Activated CD4-positive, alpha-beta T cell treated with anti-CD3 and anti-CD28 coated beads, Interleukin-2, amount 50 U/mL, for 16 hours (primary cell): ENCODE measurements at places on chromosomes 1 and 21.

DNA sequence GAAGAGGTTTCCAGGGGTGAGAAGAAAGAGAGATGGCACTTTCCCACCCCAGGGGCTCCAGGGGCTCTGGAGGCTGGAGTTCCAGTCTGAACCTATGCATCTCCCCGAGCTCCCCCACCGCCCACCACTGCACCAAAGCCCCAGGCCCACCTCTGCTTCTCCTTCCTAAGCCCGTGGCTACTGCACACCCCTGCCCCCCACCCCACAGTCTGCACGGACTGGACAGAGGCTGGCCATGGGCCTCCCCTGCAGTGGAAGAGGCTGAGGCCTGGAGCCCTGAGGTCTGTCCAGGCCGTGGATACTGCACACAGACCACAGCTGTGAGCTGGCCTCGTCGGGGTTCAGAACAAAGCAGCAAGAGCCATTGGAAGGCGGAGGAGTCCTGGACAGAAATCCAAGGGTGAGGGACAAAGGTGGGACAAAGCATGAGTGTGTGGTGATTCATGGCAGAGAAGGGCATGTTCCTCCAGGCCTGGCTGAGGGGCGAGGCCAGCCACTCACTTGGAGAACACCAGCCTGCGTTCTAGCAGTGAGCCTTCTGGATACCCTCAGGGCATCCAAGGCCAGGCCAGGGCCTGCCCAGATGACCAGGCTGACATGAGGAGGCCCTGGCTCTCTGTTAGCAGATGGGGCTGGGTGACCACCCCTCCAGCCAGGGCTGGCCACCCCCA is 244.8 kb upstream of the VAMP3 start:
- no peak for DNase-seq

GRCh38 chr1:84687714-84688462 is 2.4 kb downstream of the SSX2IP start:
- DNase-seq, result no peak

DNA sequence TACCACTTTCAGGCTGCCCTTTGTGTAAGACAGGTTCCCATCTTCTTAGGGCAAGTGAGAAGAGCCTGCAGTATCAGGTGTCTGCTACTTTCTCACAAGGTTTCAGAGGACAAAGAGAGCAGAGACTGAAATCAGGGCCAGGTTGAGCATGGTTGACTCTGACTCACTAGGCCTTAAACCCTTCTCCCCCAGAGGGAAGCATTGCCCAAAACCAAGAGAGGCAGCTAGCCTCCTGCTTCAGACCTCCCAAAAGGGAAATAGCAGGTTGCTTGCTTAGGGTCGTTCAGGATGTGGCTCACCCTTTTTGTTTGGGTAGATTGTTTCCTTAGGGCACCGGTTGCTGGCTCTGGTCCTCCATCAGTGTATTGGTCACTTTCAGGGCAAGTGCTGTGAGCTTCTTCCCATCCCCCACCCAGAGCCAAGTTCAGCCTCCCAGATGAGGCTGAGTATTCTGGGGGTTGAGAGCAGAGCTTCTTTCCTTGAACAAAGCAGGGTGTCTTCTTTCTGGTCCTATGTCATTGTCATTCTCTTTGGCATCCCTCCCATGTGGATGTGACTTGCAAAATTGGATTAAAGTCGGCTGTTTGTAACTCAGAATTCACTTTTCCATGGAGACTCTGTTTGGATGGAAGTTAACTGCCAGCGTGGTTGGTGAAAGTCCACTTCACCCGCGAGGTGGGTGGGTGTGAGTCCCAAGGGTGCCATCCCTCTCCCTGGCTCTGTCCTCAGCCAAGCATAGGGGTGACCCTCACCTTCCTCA is 55.5 kb upstream of the GALNT2 start:
- DNase-seq, result no peak

DNA sequence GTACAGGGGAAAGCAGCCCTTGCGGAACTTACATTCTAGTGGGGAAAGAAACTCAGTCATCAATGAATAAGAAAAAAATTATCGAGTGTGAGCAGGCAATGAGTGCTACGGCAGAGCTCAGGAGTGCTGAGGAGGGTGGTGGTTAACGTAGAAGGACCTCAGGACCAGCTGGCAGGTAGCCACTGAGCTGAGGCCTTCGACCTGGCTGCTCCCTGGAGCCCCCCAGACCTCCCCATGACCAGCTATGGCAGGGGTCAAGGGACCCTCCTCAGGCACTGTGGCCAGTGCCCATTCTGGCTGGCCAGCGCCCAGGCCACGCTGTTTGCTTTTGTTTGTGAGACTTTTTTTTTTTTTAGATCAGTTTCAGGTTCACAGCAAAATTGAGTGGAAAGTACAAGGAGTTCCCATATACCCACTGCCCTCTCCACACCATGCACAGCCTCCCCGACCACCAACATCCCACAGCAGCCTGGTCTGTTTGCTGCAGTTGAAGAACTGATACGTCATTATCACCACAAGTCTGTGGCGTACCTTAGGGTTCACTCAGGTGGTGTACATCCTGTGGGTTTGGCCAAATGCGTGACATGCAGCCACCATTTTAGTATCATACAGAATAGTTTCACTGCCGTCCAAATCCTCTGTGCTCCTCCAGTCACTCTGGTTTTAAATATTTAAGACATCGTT is 11.8 kb upstream of the TTC22 start:
- DNase-seq, result no peak

- DNase-seq, result no peak
Observed at GRCh38 chr1:116289193-116289592, 83.9 kb upstream of the ATP1A1 start.

DNA sequence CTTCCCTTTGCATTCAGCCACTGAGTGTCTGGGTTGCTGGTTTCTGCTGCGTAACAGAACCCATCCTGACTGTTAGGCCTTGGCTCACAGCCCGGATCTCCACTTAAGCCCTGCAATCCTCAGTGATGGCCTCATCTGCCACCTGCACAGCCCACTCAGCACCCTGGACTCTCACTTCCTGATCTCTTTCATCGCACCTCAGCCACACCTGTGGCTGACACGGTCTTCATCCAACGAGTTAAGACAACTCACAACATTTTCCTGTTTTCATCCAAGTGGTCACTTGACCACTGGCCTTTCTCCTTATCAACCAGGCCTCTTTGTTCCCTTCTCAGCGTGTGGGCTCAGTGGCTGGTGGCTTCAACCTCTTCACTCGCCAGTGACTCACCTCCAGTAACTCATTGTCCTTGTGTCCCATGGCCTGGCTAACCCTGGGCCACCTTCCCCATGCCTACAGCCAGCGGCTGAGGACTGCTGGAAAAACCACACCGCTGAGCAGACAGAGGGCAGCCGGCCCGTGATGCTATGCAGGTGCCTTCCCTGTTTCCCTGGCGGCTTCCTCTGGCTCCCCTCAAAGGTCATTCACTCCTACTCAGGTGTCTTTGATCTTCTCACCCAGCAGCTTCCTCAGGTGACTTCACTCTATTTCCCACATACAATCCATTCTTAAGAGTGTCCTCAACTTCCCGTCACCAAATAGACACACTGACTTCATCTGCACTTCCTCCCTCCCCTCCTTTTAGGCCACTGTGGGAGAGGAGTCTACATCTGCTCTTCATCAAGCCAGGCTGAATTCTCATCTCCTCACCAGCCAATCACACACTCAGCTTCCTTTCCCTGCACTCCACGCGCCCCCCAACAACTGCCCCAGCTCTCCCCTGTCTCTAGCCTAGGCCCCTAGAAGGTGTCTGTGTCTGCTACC is 19.9 kb upstream of the EDN2 start:
- DNase-seq, result no peak

DNA sequence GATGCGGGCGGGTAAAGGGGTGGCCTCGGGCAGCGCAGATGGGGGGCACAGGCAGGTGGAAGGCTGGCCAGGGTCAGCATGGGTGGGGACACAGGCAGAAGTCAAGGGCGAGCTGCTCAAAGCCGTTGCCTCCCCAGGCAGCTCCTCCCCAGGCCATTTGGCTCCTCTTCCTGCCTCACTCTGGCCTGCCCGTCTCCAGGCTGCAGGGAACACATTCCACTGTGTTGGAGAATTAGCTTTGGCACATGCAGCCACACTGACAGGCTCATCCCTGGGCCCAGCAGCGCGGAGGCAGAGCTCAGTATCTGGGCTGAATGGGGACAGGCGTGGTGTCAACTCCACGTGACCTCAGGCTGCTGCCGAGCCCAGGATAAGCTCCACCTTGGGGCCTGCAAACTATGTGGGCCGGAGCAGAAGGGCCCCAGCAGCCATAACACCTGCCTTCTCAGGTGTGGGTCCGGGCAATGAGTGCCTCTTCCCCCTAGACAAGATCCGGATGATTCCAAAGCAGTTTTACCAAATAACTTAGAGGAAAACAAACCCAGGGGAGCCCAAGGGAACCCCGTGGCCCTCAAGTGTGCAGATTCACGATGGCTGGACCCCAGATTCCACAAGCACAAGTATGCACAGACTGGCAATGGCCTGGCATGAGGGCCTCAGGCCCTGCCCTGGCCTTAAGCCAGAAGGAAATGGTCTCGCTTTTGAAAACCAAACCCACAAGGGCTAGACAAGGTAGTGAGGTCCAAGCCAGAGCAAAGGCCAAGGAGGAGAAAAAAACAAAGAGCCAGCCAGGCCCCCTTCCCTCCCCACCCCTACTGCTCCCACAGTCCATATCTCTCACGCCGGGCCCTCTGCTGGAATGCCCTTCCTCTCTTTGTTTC is 40.2 kb downstream of the HSPG2 start:
- no peak for DNase-seq

GRCh38 chr1:71031426-71031825 is 16.2 kb downstream of the PTGER3 start:
- no peak for DNase-seq

- peak; percentile 10 for DNase-seq
Observed at GRCh38 chr1:110548381-110548780, 29.4 kb upstream of the KCNA10 start.

- DNase-seq, result no peak
Observed at GRCh38 chr1:226659641-226660040, 79.4 kb downstream of the ITPKB start.

GRCh38 chr21:40706176-40706575 is 140.8 kb downstream of the DSCAM start:
- DNase-seq, result no peak

DNA sequence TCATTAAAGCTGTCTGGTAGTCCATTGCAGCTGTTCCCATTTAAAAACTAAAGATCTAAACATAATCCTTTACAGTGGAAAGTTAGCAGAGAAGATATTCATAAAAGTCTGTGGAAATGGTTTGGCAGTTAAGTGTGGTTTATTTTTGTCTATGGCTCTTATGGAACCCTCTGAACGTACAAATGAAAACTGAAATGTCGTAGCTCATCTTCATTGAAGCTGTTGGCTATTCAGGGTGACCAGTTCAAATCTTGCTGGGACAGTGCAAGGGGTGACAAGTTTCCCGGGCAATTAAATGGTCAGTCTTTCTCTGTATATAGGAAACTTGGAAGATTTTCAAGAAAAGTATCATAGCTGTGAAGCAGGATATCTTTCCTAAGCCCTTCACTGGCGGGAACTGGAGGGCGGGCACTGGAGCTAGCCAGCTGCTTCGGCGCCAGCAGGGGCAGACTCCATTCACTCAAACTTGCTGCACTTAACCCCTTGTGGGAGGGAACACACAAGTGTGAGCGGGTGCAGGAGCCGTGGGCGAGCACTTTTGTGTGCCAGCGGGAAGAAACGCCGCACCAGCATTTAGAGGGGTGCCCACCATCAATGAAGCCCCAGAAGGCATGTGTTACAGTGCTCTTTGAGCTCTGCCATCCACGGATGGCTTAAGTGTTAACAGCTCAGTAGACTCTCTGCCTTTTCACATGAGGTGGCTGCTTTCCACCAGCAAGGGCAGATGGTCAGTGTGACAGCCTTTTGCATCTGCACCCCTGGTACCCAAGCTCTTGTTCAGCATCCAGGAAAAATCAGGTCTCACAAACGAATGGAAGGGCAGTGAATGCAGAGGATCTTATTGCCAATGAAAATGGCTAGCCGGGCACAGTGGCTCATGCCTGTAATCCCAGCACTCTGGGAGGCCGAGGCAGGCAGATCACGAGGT is 232.1 kb upstream of the KAZN start:
- DNase-seq, result no peak

DNA sequence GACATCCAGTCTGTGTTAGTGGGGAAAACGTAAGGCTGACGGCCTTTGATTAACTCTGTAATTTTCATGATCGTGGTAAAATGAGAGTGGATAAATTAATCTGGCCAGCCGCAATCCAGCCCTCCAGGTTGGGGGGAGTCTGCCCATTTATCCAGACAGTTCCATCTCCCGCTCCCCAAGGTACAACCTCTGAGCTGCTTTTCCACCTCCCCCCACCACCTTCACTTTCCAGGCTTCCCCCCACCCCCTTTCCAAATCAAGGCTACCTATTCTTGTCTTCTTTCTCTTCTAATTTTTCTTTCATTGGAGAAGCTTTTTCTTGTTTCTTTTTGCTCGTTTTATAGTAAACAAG is 6.0 kb downstream of the MIER1 start:
- no peak for DNase-seq

DNA sequence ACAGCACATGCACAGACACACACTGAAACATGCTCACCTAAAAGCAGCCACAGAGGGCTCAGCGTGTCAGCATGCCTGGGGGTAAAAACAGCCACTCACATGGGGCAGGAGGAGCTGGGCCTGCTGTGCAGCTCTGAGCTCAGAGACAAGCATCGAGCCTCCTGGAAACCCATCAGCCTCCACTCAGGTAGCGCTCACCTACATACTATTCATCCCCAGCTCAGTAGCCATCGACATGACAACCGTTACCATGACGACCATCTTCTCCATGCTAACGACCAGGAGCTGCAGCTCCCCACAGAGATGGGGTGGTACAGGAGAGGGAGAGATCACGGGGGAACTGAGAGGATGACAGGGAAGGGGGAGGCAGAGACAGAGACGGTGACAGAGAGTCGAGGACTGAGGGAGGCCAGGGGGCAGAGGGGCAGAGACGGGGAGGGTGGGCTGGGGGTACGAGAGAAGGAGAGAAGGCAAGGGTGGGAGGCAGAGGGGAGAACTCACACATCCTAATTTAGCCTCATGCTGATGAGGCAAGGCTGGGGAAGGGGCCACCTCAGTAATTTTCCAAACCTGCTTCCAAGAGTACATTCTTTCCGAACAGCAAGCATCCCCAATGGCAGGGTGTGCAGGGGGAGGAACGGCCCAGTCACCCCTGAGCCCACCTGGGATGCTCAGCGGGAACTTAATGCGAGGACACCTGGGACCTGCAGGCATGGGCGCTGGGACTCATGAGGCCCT is 28.4 kb downstream of the SDC3 start:
- DNase-seq, result no peak

DNA sequence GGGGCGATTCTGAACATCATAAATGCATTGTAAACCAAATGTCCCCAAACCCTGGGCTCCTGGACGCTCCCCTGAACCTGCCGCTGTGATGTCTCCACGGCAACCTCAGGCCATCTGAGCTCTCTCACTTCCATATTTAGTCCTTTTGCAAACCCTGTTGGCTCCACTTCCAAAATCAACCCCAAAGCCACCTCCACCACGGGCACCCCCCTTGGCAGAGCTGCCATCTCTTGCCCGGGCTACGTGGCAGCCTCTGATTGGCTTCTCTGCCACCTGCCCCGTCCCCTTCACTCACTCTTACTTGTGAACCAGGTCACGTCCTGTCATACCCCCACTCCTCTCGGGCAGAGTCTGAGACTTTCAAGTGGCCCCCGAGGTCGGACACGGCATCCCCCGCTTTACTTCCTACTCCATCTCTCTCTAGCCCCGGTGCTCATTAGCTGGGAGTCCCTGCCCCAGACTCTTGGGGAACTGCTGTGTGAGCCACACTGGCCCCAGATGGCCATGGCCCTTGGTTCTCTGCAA is 15.8 kb downstream of the PRXL2B start:
- no peak for DNase-seq

- no peak for DNase-seq
Observed at GRCh38 chr1:101745551-101746270, 251.0 kb downstream of the OLFM3 start.

GRCh38 chr21:14120091-14120734 is 90.5 kb downstream of the LIPI start:
- DNase-seq, result peak; percentile 56
